ENCODE measurements at places on chromosomes 4 and X.

- no peak for DNase-seq
- peak overlapping the region; percentile 75 for H3K27ac ChIP-seq
- H3K4me3 ChIP-seq: no peak overlapping the region
- peaks cover 28% of the 10 kb centered on the region for H3K4me1 ChIP-seq
- no peaks in the 10 kb centered on the region for H3K27me3 ChIP-seq
These were observed 109.5 kb upstream of the ADRA2C start for GRCh38 chr4:3656416-3657356.

- DNase-seq: peak; percentile 65
- no peaks in the 10 kb centered on the region for H3K4me1 ChIP-seq
- H3K27me3 ChIP-seq: no peaks in the 10 kb centered on the region
These were observed 15.6 kb upstream of the ASMTL start for GRCh38 chrX:1468250-1468772.

DNA sequence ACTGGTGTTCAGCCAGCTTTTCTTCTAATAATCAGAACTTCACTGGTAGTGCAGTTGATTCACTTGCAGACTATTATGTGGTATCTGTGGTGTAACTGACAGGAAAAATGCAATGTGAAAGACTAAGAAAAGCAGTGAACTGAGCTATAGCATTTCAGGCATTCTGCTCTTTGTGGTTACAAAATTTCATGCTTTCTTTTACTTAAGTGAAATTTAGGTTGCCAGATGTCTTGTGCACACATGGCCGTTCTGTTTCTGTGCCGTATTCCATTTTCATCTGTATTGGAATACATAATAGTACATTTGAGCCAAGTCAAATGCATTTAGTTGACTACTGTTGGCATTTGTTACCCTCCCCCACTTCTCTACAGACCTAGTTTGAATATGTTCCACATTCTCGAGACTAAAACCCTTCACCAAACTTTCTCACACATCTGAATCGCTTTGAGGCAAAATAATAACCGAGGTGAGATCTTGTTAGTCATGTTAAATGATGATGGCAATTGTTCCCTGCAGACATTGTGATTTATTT, 8.2 kb downstream of the RTL3 start:
- no peak for DNase-seq
- no peaks in the 10 kb centered on the region for H3K4me1 ChIP-seq
- no peaks in the 10 kb centered on the region for H3K27me3 ChIP-seq
- H3K4me3 ChIP-seq: no peak overlapping the region
- no peaks in the 10 kb centered on the region for H3K36me3 ChIP-seq

GRCh38 chr4:76725039-76725438, 172.9 kb downstream of the SOWAHB start:
- H3K36me3 ChIP-seq: no peaks in the 10 kb centered on the region
- DNase-seq: no peak
- no peaks in the 10 kb centered on the region for H3K4me1 ChIP-seq
- H3K27ac ChIP-seq: no peak overlapping the region
- no peak overlapping the region for H3K4me3 ChIP-seq

GRCh38 chrX:68345025-68345424, 88.3 kb downstream of the OPHN1 start:
- H3K36me3 ChIP-seq: no peaks in the 10 kb centered on the region
- H3K4me3 ChIP-seq: no peak overlapping the region
- no peak overlapping the region for H3K27ac ChIP-seq

DNA sequence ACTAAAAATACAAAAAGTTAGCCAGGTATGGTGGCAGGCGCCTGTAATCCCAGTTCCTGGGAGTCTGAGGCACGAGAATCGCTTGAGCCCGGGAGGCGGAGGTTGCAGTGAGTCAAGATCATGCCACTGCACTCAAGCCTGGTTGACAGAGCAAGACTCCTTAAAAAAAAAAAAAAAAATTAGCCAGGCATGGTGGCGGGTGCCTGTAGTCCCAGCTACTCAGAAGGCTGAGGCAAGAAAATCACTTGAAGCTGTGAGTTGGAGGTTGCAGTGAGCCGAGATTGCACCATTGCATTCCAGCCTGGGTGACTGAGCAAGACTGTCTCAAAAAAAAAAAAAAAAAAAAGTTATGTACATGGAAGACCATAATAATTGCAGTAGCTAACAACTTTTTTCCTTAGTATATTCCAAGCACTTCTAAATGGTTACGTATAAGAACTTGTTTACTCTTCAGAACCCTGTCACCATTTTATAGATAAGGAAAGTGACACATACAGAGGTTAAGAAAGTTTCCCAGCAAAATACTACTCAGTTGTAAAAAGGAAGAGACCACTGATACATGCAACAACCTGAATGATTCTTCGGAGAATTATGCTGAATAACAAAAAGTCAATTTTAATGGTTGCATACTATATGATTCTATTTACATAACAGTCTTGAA, 24.5 kb downstream of the RUFY3 start:
- H3K4me3 ChIP-seq: no peak overlapping the region
- H3K27me3 ChIP-seq: no peaks in the 10 kb centered on the region
- no peaks in the 10 kb centered on the region for H3K36me3 ChIP-seq
- H3K27ac ChIP-seq: no peak overlapping the region
- H3K4me1 ChIP-seq: peaks cover 4% of the 10 kb centered on the region
- DNase-seq: no peak

- no peak overlapping the region for H3K27ac ChIP-seq
- H3K27me3 ChIP-seq: no peaks in the 10 kb centered on the region
- no peak for DNase-seq
- no peaks in the 10 kb centered on the region for H3K4me1 ChIP-seq
- H3K4me3 ChIP-seq: no peak overlapping the region
- no peaks in the 10 kb centered on the region for H3K36me3 ChIP-seq
These were observed 87.5 kb upstream of the UXT start for GRCh38 chrX:47746446-47746845.

GRCh38 chrX:13270360-13270759, 49.5 kb downstream of the ATXN3L start:
- no peak overlapping the region for H3K27ac ChIP-seq
- no peak overlapping the region for H3K4me3 ChIP-seq
- no peaks in the 10 kb centered on the region for H3K4me1 ChIP-seq
- H3K36me3 ChIP-seq: no peaks in the 10 kb centered on the region
- DNase-seq: no peak

DNA sequence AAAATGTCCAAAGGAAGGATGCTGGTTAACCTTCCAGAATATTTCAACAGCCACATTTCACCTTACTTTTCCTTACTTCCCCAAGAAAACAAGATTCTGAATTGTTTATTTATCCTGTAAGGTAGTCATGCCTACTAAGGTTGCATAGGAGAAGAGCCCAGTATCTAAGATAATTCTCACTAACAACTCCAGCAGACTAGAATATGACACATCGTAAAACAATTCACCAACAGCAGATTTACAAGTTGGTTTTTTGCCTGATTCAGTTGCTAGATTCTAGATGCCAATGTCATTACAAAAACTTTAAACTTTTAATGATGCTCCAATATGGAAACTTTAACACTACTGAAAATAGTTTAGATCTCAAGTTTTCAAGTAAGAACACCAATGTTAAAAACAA, 176.4 kb downstream of the IL13RA2 start:
- no peak for DNase-seq
- H3K36me3 ChIP-seq: no peaks in the 10 kb centered on the region
- no peaks in the 10 kb centered on the region for H3K27me3 ChIP-seq
- no peaks in the 10 kb centered on the region for H3K4me1 ChIP-seq
- no peak overlapping the region for H3K27ac ChIP-seq
- no peak overlapping the region for H3K4me3 ChIP-seq

GRCh38 chr4:25235401-25235800, 1.6 kb downstream of the PI4K2B start:
- H3K4me1 ChIP-seq: peaks cover 18% of the 10 kb centered on the region
- H3K4me3 ChIP-seq: peak overlapping the region; percentile 73
- H3K27me3 ChIP-seq: no peaks in the 10 kb centered on the region
- DNase-seq: no peak
- H3K27ac ChIP-seq: peak overlapping the region; percentile 99

DNA sequence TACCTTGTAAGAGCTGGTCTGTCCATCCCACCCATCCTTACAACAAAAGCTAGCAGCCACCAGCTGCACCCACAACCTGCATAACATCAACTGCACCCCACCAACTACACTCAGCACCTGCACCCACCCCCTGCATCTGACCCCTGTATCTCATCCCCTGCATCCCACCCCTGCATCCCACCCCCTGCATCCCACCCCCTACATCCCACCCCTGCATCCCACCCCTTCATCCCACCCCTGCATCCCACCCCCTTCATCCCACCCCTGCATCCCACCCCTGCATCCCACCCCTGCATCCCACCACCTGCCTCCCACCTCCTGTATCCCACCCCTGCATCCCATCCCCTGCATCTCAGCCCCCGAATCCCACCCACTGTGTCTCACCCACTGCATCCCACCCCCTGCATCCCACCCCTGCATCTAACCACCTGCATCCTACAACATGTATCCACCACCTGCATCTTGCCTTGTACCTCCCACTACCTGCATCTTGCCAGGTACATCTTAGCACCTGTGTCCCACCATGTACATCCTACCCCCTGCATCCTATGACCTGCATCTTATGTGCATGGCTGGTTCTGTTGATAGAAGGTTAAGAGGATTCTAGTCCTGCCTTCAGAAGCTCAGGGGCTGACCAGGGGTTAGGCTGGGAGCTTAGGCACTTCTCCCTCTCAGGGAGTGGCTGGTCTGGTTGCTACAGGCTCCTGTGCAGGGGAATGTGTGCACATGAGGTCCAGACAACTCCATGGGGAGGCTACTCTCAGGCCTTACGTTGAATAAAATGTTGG, 9.4 kb downstream of the TMEM271 start:
- H3K36me3 ChIP-seq: no peaks in the 10 kb centered on the region
- DNase-seq: no peak
- no peak overlapping the region for H3K4me3 ChIP-seq
- no peaks in the 10 kb centered on the region for H3K27me3 ChIP-seq

DNA sequence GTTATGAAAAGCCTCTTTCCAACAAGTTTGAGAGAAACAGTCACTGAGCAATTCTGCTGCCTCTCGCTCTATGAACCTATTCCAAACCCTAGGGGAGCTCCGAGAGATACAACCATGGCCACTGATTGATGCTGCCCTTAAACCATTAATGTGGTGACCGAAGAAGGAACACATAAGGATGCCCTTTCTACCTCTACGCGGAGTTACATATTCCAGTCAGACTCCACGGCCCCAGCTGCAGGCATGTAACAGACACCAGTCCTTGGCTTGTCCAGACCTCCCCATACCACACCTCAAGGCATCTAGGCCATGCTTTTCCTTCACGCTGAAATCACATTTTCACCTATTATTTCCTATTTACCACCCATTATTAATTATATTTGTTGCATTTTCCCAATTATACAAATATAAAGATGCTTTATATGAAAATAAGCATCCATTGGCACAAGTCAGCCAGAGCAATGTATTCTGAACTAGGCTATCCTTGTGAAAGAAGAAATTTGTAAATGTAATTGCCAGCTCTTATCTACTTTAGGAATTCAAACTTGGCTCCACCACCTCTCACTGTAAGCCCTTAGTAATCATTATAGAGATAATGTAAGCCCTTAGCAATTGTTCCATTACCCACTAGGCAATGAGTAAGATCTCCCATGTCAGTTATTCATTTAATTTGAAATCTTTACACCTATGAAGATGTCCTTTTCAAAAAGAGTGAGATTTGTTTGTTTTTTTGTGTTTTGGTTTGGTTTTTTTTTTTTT, 338.4 kb downstream of the NR3C2 start:
- H3K27ac ChIP-seq: no peak overlapping the region
- no peak overlapping the region for H3K4me3 ChIP-seq
- no peaks in the 10 kb centered on the region for H3K4me1 ChIP-seq
- H3K36me3 ChIP-seq: no peaks in the 10 kb centered on the region

GRCh38 chr4:129900430-129900953, 804.5 kb downstream of the C4orf33 start:
- no peaks in the 10 kb centered on the region for H3K27me3 ChIP-seq
- no peak for DNase-seq
- H3K4me1 ChIP-seq: no peaks in the 10 kb centered on the region

DNA sequence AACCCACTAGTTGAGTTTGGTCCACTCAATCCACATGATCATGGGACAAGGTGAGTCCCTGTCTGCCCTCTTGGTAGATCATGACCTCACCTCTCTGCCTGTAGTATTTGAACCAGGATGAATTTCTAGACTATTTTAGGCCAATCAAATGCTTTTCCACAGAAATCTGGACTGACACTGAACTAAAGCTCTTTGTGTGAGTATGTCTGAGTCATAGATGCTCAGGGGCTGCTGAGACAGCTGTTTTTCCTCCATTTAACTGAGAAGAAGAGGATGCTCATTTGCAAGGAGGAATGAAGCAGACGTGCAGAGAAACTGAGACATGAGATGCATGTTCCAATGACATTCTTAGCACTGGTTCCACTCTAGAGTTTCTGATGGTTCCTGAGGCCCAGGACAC, 77.3 kb upstream of the TMEM47 start:
- no peaks in the 10 kb centered on the region for H3K36me3 ChIP-seq
- H3K27me3 ChIP-seq: no peaks in the 10 kb centered on the region
- no peak overlapping the region for H3K4me3 ChIP-seq
- no peak for DNase-seq
- H3K27ac ChIP-seq: no peak overlapping the region

DNA sequence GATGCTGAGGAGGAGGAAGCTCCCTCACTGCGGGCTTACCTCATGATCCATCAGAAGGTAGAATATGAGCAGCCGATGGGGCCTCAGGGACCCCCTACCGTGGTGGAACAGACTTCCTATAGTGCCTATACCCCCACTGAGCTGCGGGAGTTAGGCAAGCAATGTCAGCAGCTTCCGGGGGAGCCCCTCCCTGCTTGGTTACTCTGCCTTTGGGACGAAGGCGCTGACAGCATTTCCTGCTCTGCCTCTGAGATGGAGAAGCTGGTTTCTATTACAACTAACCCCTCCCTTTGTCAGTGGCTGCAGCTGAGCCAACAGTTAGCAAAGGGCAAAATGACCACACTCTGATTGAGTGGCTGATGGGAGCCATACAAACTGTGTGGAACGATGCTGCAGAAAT, 430.7 kb downstream of the IDS start:
- H3K4me1 ChIP-seq: no peaks in the 10 kb centered on the region
- no peak overlapping the region for H3K4me3 ChIP-seq
- DNase-seq: no peak
- H3K36me3 ChIP-seq: no peaks in the 10 kb centered on the region
- no peaks in the 10 kb centered on the region for H3K27me3 ChIP-seq
- no peak overlapping the region for H3K27ac ChIP-seq

GRCh38 chrX:41441934-41442823, 5.0 kb upstream of the NYX start:
- no peaks in the 10 kb centered on the region for H3K36me3 ChIP-seq
- H3K4me3 ChIP-seq: peak overlapping the region; percentile 30
- no peaks in the 10 kb centered on the region for H3K4me1 ChIP-seq
- no peak for DNase-seq

DNA sequence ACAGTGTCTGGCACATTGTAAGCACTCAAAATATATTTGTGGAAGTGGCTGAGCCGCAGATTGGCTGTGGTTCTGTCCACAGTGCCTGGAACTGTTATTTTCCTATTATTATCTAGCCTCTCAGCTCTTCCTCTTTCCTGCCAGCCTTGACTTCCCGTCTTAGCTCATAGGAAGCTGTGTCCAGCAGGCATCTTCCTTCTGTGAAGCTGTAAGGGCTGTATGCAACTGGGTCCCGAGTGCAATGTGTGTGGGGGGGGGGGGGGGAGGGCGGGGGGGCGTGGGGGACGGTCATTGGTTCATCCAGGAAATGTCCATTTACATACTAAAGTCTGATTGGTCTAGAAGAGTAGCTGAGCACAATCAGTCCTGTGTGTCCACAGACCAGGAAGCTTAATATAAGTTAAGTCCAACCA, 210.7 kb downstream of the PDGFRA start:
- no peaks in the 10 kb centered on the region for H3K36me3 ChIP-seq
- H3K4me3 ChIP-seq: no peak overlapping the region
- DNase-seq: no peak
- no peaks in the 10 kb centered on the region for H3K27me3 ChIP-seq
- H3K27ac ChIP-seq: no peak overlapping the region
